Hepatocyte (in vitro differentiated cells): ENCODE measurements at places on chromosomes 2 and 18. TPM values are rescaled to one million over a fixed set of nuclear protein-coding genes. Genes with fewer than 3 reads are reported as not detected.

TMEM178A gene
- total RNA-seq: 3.3 and 3.9 TPM in 2 replicates

LIMS4 gene
- total RNA-seq: 0.90 and 3.0 TPM in 2 replicates

DNA sequence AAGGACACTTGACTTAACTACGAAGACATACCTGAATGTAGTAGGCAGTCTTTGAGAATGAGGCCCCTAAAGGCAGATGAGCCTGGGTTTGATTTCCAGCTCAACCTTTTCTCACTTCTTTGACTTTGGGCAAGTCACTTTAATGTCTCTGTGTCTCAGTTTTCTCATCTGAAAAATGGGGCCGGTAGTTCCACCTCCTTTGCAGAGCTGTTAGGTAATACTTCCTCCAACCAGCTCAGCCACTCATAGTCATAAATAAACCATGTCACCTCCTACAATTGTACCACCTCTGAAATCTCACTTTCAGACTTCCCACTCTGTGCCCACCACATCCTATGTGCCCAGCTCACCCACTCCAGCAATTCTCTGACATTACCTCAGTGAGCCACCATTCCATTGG lies 10.4 kb downstream of the ARHGAP25 start:
- H3K4me1 ChIP-seq: no peaks in the 10 kb centered on the region
- DNase-seq: no peak
- no peaks in the 10 kb centered on the region for H3K27me3 ChIP-seq
- H3K27ac ChIP-seq: no peak overlapping the region
- no peak overlapping the region for H3K4me3 ChIP-seq
- no peaks in the 10 kb centered on the region for H3K36me3 ChIP-seq

GRCh38 chr2:84278386-84278785 lies 180.7 kb downstream of the SUCLG1 start:
- no peaks in the 10 kb centered on the region for H3K27me3 ChIP-seq
- no peak overlapping the region for H3K27ac ChIP-seq
- no peaks in the 10 kb centered on the region for H3K36me3 ChIP-seq

DNA sequence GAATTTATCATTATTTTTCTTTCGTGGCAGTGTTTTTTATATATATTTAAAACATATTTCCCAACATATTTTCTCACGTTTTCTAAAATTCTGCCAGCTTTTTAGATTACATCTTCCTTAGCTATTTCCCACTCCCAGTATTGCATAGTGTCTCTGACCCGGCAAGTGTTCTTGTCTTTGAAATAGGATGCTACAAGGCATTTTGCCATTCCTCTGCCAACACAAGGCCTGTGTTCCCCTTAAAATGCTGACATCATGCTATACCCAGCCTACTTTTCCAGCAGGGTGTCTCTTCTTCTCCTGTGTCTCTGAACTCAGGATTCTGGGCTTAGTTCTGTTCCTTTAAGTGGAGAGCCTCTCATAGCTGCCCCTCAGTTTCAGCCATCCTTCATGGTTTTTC lies 115.2 kb downstream of the DIS3L2 start:
- no peaks in the 10 kb centered on the region for H3K27me3 ChIP-seq
- no peak overlapping the region for H3K27ac ChIP-seq
- no peak overlapping the region for H3K4me3 ChIP-seq

DNA sequence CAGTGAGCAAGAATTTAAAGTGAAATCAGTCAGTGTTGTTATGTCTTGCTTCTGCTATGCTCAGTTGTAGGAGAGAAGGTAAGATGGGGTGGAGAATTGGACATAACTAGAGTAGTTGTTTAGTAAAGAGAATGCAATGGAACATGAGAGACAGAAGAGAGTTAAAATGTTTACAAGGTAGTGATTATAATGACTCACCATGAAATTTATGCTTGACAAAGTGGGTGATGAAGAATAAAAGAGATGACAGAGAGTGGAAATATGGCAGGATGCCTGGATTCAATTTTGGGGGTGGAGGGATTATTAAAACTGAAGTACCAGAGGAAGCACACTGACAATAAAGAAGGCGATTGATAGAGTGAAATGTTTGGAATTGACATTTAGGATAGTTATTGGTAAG lies 10.6 kb downstream of the SCG2 start:
- H3K4me1 ChIP-seq: no peaks in the 10 kb centered on the region
- no peak for DNase-seq
- H3K4me3 ChIP-seq: no peak overlapping the region
- no peaks in the 10 kb centered on the region for H3K36me3 ChIP-seq
- H3K27ac ChIP-seq: no peak overlapping the region

COLEC12 gene
- 21.2 and 23.2 TPM in 2 replicates for total RNA-seq

C2orf74 gene
- 5.1 and 6.2 TPM in 2 replicates for total RNA-seq

REG3A gene
- 1.2 and 1.6 TPM in 2 replicates for total RNA-seq

DNA sequence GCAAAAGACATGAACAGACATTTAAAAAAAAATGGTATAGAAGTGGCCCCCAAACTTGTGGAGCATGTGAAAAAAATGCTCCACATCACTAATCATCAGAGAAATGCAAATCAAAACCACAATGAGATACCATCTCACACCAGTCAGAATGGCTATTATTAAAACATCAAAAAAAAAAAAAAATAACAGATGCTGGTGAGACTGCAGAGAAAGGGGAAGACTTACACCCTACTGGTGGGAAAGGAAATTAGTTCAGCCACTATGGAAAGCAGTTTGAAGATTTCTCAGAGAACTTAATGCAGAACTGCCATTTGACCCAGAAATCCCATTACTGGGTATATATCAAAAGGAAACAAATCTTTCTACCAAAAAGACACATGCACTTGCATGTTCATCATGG lies 164.8 kb downstream of the RIT2 start:
- H3K4me1 ChIP-seq: no peaks in the 10 kb centered on the region
- H3K27me3 ChIP-seq: no peaks in the 10 kb centered on the region
- no peak for DNase-seq
- no peaks in the 10 kb centered on the region for H3K36me3 ChIP-seq
- H3K27ac ChIP-seq: no peak overlapping the region

- H3K27me3 ChIP-seq: no peaks in the 10 kb centered on the region
- no peak overlapping the region for H3K4me3 ChIP-seq
- H3K36me3 ChIP-seq: no peaks in the 10 kb centered on the region
- DNase-seq: no peak
- H3K4me1 ChIP-seq: no peaks in the 10 kb centered on the region
These were observed 334.4 kb upstream of the DLGAP1 start for GRCh38 chr18:4789506-4789905.

- no peaks in the 10 kb centered on the region for H3K4me1 ChIP-seq
- DNase-seq: no peak
- no peak overlapping the region for H3K27ac ChIP-seq
- H3K27me3 ChIP-seq: no peaks in the 10 kb centered on the region
These were observed 379.0 kb downstream of the ZEB2 start for GRCh38 chr2:144140891-144141290.
